ENCODE measurements at places on chromosomes 7 and 10.

DNA sequence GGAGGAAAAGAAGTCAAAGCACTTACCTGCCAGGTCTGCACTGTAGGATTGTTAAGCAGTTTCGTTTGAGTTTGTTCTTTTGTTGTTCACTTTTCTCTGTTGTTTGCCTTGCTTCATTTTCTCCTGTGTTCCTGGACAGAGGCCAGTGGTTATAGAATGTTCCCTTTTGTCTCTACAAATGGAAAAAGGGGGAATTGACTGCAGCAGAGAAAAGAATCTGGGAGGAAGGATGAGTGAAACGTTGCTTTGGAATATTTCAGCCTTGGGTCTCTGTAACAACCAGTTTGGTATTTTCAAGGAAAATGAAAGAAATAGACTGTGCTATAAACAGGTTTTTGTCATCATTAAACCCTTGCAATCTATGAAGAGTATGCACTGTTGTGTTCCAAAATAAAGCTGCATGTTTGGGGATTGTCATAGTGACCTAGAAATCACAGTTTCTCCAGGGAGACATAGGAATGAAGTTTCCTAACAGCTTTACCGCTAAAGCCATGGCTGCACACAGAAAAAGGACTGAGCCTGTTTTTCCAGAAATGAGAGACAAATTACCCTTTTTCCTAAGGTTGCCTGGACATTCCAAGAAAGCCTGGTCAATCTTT lies 60.8 kb upstream of the HABP2 start:
- DNase-seq = no peak

DNA sequence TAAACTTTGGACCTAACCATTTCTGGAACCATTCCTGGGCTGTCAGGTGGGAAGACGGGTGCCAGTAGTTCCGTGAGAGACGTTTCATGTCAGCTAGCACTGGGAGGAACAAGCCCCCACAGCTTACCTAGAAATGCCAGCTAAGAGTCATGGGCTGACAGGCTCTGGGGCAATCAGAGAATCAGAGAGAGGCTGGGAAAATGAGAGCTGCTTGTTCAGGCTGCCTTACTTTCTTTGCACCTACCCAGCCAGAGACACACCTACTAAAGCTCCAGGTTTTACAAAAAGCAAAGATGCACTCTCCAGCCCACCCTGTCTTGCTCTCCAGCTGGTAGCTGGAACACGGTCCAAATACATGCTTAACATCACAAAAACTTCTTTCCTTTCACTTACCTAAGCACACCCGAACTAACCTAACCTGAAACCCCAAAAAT lies 688 bp downstream of the PTN start:
- no peak for DNase-seq

GRCh38 chr10:116892907-116893685 lies 43.8 kb downstream of the ENO4 start:
- no peak for DNase-seq

- no peak for DNase-seq
Measured at GRCh38 chr7:46003896-46004875, 83.1 kb upstream of the IGFBP3 start.

- DNase-seq = no peak
Measured at GRCh38 chr7:104795616-104796398, 218.2 kb upstream of the KMT2E start.

DNA sequence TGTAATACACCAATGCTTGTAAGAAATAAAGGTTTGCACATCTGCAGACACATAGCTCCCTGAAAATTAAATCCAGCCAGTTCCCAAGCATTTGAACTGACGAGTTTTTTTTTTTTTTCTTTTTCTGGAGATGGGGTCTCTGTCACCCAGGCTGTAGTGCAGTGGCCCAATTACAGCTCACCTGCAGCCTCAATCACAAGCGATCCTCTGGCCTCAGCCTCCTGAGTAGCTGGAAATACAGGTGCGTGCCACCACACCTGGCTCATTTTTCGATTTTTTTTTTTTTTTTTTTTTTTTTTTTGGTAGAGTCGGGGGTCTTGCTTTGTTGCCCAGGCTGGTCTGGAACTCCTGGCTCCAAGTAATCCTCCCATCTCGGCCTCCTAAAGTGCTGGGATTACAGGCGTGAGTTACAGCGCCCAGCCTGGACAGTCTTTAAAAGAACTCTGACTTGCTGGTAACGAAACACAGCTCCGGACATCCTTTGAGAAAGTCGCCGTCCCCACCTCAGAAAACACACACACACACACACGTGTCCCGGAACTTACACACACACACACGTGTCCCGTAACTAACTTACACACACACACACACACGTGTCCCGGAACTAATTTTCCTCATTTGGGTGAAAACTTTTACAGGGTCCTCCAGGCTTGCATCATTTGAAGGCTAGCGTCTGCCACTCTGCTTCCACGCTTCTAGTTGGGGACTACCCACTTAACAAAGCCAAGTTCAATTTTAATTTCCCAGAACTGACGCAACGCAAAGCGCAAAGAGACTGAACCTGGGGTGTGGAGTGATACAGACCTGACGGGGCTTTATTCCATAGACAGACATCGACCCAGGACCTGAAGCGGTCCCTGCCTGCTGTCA lies 18.6 kb downstream of the OCM2 start:
- no peak for DNase-seq

- DNase-seq = no peak
Measured at GRCh38 chr10:87560495-87561129, 55.9 kb downstream of the MINPP1 start.

DNA sequence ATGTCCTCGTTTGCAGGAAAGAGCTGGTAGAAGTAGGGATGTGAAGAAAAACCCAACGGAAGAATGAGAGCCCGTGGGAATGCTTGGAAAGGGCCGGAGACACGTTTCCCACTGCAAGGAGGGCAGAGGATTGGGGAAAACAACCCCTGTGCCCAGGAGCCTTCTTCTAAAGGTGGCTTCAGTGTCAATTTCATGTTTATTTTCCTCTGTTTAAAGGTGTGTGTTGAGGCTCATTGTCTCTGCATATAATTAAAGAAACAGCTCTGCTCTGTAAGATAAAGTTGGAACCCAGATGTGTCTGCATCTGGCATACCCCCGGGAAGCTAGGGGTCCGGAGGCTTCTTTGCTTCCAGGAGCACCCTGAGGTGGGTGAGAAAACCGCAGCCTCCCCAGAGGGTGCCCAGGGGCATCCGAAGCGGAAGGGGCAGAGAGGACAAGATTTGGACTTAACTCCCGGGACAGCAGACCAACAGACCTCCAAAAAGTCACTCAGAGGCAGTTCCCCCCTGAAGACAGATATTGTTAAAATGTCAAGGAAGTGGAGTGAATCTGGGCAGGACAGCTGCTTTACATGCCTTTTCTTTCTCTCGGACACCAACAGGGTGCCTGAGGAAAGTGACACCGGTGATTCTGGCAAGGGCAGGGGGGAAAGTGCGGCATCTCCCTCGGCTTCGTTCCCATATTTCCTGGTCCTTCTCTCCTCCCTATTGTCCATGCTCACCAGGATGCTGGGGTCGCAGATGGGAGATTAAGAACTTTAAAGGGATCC lies 8.6 kb upstream of the GATA3 start:
- no peak for DNase-seq

DNA sequence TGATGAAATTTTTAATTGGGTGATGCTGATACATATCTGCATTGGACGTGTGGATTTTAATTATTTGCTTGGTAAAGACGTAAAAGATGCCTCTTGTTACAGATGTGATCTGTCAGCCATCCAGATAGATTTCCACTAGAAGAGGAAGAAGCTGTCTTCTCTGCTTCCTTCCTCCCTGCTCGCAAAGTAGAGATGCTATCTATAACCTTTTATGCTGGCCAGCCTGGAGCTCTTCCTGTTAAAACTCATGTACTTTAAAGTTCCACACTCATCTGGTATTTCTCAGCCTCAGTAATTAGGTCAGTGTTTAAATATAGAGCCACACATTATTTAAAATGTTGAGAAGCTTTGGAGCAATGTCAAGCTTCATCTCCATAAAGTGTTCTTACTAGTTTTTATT lies 51.2 kb upstream of the TMEM229A start:
- DNase-seq = no peak

GRCh38 chr10:78915190-78915518 lies 153.6 kb upstream of the ZMIZ1 start:
- no peak for DNase-seq

- DNase-seq = no peak
Measured at GRCh38 chr7:327233-327931, 37.4 kb downstream of the FOXL3 start.

DNA sequence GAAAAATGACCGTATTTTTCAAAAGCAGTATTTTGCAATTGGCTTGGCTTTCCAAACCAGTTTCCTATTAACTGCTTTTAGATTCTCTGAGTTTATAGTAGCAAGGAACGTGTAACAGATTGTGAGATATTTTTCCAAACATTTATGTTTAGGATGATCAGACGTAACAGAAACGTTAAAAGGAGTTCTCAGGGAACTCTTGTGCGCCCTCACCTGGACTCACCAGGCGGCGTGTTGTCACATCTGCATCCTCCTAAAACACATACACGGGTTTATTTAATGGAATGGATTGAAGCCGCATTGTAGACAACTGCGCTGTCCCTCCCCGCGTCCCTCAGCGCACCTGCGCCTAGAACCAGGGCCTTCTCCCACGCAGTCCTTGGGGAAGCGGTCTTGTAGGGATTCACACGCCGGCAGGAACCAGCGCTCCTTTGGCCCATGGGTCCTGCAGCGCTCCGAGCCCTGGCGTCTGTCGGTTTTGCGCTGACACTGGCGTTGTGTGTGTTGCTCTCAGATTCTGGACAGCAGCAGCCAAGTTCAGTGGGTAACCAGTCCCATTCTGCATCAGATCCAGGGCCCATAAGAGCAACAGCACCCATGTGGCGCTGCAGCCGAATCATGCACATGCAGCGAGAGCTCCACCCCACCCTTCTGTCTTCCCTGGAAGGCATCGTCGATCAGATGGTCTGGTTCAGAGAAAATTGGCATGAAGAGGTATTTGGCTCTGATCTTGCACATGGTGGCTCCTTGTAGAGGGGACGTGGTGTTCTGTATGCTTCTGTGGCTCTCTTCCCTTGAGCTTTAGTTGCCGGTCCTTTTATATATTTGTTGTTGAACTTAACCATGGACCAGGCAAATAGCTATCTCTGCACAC lies 114.9 kb downstream of the TRRAP start:
- DNase-seq = no peak

GRCh38 chr10:110989016-110989415 lies 69.6 kb downstream of the SHOC2 start:
- DNase-seq = no peak

DNA sequence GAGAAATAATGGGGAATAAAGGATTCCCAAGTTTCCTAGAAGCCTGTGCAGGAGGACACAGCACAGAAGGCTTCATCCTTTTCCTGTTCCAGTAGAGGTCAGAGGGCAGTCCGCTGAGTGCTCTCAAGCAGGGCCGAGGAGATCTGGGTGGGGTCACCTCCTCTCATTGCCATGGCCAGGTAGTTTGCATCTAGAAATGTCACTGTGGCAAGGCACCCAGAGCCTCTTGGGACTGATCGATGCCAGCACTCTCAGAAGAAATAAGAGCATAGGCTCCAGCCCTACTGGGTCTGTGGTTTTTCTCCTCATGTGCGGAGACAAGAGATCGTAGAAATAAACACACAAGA lies 7.9 kb downstream of the NUB1 start:
- no peak for DNase-seq

DNA sequence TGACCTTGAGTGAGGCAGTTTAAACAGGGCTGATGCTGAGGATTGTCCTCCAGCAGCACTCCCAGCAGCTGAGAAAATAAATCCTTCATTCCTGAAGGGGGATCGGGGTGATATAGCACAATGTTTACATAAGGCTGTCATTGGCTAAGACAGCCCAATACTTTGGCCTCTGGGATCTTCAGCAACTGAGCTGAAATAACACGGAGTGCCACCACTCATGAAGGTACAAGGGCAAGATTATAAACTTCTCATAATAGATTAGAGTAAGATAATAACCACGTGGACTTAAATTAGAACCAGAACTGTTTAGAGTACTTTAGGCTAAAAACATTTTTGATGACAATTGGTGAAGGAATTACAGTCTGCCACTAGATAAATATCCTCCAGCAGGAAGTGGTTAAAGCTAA lies 70.0 kb upstream of the PAPSS2 start:
- no peak for DNase-seq

GRCh38 chr10:100826031-100826651 lies 80.8 kb downstream of the PAX2 start:
- no peak for DNase-seq

DNA sequence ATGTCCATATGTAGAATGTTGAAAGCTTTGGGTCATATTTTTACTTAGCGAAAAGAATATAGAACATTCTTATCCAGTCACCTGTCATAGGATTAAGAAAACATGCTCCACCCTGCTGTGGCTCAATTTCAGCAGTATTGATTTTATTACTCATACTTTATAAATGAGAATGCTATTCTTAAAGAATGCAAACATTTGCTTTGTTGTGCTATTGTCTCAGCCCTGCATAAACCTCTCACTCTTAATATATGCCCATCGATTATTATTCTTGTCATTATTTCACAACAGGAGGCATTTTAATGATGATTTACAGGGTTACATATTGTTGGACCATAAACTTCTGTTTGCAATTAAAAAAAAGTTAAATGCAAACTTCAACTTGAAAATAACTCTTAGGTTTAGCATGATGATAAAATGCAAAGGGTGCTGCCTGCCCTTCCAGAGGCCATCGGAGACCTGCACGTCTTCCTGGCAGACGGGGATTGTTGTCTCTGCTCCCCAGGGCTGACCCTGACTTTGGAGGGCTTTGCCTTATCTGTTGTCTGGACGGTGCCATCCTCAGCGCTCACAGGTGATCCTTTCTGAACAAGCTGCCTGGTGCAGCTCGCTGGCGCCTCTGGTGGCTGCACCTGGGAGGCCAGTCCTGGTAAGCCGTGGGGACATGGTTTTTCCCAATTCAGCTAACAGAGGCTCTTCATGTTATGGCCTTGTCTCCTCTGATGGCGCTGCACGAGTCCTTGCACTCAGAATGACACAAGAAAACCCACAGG lies 50.0 kb upstream of the SHH start:
- no peak for DNase-seq

GRCh38 chr7:40194745-40195144 lies 59.9 kb downstream of the SUGCT start:
- DNase-seq = no peak

GRCh38 chr7:55147736-55148135 lies 128.9 kb downstream of the EGFR start:
- no peak for DNase-seq

GRCh38 chr7:33705333-33705833 lies 200.0 kb upstream of the BMPER start:
- no peak for DNase-seq

GRCh38 chr7:90472805-90473540 lies 3.5 kb downstream of the PTTG1IP2 start:
- DNase-seq = no peak

GRCh38 chr10:86109421-86109820 lies 257.2 kb downstream of the GRID1 start:
- DNase-seq = no peak

- DNase-seq = no peak
Measured at GRCh38 chr7:2474224-2474623, 2.0 kb downstream of the GRIFIN start.

GRCh38 chr7:37081436-37081835 lies 357.1 kb upstream of the AOAH start:
- no peak for DNase-seq

GRCh38 chr10:34097682-34098081 lies 717.4 kb downstream of the PARD3 start:
- no peak for DNase-seq
